ENCODE measurements at places on chromosomes 4 and X.

DNA sequence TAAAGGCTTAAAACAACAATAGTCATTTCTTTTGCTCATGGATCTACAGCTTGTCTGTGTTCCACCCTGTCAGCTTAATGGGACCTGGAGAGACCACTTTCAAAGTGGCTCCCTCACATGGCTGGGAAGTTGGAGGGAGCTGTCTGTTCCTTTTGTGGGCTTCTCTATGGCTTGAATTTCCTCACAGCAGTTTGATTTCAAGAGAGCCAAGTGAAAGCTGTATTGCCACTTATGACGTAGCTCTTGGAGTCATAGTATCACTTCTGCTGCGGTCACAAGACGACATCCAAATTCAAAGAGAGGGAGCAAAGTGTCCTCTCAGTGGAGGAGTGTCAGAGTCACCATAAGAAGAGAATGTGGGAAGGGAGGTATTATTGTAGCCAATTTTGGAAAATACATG is 22.7 kb upstream of the ACSL1 start:
- peak; percentile 19 for DNase-seq

GRCh38 chrX:41002026-41002425 is 83.2 kb upstream of the USP9X start:
- DNase-seq: no peak

GRCh38 chr4:2823671-2824328 is 19.8 kb upstream of the ADD1 start:
- DNase-seq: no peak

GRCh38 chrX:9291629-9292028 is 173.2 kb upstream of the TBL1X start:
- no peak for DNase-seq

GRCh38 chrX:107748506-107748905 is 27.1 kb downstream of the TSC22D3 start:
- DNase-seq: no peak

DNA sequence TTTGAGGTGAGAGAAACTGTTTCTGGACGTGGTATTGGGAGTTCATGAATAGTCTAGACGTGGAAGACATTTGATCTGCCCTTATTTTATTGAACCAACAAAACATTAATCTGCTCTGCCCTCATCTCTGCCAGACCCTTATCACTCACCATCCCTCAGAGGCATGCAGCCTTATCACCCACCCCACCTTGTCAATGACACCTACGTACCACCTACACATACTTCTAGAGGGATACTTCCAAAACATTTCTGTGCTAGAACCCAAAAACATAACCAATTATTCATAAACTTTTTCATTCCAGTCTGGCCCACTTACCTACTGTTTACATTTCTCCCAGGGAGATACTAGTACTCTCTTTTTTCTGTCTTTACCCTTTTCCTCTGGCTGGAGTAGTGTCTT is 105.2 kb downstream of the RS1 start:
- no peak for DNase-seq

- no peak for DNase-seq
These were observed 204.8 kb upstream of the CT83 start for GRCh38 chrX:116667346-116668134.

- DNase-seq: no peak
These were observed 1239.1 kb upstream of the TENM3 start for GRCh38 chr4:181004056-181004455.

DNA sequence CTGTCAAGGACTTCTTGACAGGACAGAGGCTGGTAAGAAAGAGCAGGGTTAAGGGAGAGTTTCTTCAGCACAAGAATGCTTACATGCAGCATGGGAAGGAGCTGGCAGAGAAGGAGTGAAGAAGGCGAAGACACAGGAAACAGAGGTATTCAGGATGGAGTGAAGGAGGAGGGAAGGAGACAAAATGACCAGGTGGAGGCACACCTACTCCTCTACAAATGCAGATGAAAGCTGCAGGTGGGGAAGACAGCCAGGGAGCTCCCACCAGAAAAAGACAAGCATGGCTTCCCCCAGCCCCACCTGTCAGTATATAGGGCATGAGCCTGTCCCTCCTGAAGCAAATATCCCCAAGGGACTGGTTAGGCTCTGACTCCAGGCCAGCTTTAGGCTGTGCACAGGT is 29.6 kb upstream of the NKRF start:
- no peak for DNase-seq

- no peak for DNase-seq
These were observed 29.2 kb downstream of the IGFBP7 start for GRCh38 chr4:57080781-57081650.

DNA sequence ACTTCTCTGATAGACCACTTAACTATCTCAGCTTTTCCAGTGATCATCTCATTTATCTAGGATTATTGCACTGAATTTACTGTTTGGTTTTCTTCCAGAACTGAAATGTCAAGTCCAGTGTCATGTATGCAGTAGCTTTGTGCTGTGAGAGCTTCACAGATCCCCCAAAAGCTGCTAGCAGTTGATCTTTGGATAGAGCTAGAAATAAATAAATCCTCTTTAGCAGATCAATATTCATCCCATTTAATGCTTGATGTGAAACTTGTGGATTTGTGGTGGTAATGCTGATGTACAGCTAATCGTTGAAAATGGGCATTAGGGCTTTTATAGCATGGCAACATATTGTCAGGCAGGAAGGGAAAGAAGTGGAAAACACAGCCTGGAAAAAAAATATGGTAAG is 509.6 kb upstream of the FAM241A start:
- DNase-seq: no peak

DNA sequence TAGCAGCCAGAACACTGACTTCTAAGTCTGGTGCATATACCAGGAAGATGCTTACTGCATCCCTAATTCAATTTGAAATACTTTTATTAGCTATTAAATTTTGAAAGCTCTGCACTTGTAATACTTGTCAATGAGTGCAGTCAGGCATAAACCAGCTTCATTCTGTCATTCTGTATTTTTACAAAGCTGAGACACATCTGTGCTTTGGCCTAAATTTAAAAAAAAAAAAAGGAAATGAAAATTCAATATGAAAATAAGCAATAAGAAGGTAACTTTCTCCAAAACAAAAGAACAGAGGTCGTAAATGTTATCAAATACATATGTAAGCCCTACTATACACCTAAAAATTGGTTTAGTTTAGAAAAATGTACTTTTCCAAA is 7.0 kb downstream of the SMIM14 start:
- DNase-seq: no peak

GRCh38 chr4:95248720-95249425 is 299.9 kb downstream of the UNC5C start:
- no peak for DNase-seq

- DNase-seq: no peak
These were observed 41.8 kb downstream of the GASK1B start for GRCh38 chr4:158131027-158131426.

DNA sequence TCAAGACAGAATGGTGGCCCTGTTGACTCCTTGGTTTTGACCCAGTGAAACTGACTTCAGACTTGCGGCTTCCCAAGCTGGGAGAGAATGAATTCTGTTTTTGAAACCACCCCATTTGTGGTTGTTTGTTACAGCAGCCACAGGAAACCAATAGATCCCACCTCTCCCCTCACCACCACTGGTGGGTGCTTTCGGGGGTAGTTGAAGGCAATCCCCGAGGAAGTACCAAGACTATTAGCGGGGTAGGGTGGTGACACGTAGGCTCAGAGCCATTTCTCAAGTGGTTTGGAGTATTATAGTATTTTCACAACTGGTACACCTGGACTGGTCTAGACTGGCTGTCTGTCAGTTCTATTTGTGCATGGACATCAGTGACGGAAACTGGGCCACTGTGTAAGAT is 189.1 kb upstream of the RBPJ start:
- no peak for DNase-seq

DNA sequence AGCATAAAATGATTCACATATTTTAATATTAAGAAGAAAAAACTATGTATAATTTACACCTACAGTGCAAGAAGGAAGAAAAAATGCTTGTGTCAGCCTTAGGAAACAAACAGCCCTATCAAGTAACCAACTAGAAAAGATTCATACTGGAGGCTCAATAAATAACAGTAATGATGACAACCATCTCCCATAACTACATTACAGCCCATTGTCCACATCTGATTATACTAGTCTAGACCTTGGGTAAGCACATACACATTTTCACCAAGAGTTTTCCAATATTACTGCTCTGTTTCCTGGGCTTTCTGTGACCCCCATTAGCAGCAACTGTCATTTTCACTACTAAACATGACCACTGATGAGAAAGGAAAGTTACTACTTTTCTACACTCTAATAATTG is 169.7 kb downstream of the MAB21L2 start:
- DNase-seq: no peak

DNA sequence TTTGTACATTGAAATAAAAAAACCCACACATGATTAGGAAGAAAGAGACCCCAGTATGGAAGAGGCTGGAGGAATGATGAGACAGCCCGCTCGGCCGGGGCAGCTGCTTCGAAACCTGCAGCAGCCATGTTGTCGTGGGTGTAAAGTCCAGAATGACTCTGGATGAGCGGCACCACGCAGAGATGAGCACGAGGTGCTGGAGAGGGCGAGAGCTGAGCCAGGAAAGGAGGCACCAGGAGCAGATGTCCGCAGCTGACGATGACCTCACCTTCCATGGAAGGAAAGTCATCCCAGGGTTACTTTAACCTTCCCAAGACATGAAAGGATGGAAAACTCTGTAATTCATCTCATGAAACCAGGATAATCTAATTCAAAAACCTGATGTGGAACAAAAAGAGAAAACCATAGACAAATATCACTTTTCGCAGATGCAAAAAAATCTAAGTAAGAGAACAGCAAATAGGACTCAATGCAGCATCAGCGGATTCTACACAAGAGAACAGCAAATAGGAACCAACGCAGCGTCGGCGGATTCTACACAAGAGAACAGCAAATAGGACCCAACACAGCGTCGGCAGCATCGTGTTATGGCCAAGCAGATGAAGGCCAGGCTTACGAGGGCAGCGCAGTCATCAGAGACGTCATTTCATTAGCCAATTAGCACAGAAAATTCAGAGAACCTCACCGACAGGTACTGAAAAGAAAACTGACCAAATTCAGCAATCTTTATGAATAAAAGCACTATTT is 25.9 kb upstream of the SPON2 start:
- no peak for DNase-seq

DNA sequence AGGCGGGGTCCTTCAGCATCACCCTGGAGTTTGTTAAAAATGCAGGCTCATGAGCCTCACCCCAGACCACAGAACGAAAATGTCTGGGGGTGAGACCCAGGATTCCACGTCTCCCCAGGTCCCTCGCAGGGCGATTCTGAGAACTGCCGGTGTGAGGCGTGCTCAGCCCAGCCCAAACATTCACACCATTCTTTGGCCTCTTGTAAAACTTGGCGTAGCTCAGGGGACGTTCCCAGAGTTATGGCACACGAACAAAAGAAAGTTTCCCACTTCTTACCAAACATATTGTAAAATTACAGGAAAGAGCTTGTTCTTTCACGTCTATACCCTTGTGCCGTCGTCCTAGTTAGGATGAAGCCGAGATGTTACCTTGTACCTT is 12.9 kb downstream of the CD99 start:
- DNase-seq: no peak

DNA sequence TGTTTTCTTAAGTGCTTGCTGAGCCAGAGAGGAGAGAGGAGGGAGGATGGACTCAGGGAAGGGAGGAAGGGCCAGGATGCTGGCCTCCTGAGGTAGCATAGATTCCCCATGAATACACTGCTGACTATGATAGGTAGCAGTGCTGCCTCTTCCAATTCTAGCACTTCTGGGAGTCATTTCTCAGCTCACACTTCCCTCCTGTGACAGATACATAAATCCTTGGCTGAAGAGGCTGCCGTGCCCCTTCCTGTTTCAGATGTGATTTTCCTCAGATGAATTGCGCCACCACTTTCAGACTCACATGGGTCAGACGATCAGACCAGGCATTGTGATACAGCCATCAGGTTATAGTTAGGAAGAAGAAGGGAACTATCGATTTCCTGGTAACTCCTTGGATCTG is 22.4 kb downstream of the TSC22D3 start:
- DNase-seq: no peak

- DNase-seq: no peak
These were observed 2329.9 kb downstream of the ARAP2 start for GRCh38 chr4:33914386-33914785.

GRCh38 chr4:181427076-181427475 is 816.1 kb upstream of the TENM3 start:
- DNase-seq: no peak

GRCh38 chr4:124065936-124066335 is 646.6 kb downstream of the ANKRD50 start:
- no peak for DNase-seq

DNA sequence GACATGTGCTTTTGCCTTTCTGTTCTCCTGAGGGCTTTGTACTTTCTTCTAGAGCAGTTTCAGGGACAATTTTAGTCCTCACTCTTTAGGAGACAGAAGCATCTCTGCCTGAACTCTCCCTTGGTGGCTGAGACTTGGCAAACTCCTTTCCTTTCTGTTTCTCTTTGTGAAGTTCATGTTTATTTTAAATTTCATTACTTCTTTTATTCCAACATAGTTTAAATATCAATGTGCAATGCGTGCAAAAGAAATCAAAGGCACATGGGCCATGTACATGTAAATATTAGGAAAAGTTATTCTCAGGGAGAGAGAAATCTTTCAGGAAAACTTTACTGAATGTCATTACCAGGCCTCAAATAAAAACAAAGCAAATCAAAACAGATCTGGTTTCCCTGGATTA is 177.6 kb downstream of the RNF150 start:
- DNase-seq: no peak

DNA sequence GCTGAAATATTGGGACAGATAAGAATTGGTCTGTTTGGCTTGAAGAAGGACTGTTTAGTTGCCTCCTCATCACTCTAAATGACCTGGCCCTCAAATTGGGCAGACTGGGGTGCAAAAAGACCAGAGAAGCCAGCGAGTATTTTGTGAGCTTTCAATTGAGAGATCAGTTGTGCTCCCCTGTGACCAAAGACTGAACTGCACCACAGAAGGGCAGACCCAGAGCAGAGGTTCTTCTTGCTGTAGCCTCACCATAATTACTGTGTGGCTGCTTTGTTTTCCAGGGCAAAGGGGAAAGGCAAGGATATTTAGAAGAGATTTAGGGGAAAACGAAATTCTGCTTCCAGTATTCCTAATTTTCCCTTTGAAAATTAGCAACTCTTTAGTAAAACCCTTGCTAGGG is 104.0 kb upstream of the MBNL3 start:
- no peak for DNase-seq
